ENCODE measurements at places on chromosomes 6 and 20.

GRCh38 chr20:14853079-14853478 is 515.7 kb upstream of the FLRT3 start:
- no peak for DNase-seq

- no peak for DNase-seq
Measured at GRCh38 chr6:109715616-109716015, 24.5 kb downstream of the FIG4 start.

GRCh38 chr6:14191761-14192160 is 74.2 kb downstream of the CD83 start:
- DNase-seq: no peak

DNA sequence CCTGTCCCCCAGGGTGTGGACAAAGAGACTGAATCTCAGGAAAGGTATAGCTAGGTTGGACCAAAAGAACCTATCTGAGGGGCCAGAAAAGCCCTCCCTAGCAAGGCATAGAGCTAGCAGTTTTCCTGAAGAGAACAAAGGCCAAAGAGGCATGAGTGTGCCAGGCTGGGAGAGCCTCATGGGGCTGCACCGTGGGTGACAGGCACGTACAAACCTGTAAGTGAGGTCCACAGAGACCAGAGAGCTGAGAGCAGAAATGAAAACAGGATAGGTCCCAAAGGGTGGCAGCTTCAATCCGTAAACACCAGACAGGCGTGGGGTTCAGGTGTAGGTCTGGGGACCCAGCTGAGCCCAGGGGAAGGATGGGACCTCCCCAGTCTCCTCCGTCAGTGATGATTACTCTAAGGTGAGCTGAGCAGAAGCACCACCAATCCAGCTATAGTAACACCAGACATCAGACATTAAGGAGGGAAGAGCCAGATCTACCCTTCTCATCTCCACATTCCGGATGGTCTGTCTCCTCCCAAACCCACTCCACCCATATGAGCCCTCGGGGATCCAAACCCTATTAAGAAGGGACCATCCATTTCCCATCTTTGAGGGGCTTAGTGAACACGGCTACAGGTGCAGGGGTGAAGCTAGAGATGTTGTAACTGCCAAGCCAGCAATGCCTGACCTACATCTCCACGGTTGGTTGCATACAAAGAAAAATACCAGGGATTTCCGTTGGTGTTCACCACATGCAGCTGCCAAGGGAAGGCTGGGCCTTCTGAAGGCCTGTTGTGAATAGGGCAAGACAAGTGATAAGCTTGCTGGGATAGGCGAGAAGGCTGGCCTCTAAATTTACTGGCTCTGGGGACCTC is 38.3 kb downstream of the BCL2L1 start:
- DNase-seq: no peak
